ENCODE measurements at places on chromosomes 2 and 18. TPM values are rescaled to one million over a fixed set of nuclear protein-coding genes. Genes with fewer than 3 reads are reported as not detected.

DNA sequence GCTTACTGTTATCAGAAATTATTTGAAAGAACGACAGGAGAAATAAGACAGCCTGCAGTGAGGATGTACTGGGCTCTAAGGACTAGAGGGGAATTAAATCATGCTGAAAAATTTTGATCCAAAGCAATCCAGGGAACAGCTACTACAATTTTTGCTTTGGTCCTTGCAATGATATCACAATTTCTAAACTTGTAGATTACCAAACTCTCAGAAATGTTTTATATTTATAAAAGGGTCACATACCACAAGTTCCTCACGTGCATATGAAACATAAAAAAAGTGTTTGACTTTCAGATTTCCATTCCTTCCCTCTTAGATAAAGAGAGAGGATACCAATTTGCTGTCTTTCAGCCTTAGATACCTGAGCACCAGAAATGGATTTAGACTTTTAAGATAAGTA lies 261.2 kb downstream of the STK39 start:
- DNase-seq = no peak

ZNF804A gene
- total RNA-seq = 0.10 TPM

GRCh38 chr2:239880396-239880795 lies 144.7 kb downstream of the NDUFA10 start:
- DNase-seq = no peak

IL1R1 gene
- 21.5 TPM for total RNA-seq

DNA sequence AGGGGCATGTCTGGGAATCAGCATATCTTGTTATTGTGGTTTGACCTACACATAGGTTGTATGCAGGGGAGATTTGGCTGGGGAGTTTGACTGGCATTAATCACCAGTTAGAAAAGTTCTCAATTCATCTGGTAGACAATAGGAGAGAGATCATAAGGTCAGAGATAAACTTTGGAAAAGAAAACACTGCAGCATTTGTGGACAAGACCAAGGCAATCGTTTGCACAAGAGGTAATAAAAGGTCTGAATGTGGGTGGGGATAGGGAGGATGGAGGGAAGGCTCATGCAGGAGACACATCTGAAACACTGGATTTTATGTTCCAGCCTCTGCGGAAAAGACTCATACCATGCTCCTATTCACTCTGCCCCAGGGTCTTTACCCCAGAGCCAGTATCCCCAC lies 136.9 kb downstream of the MAIP1 start:
- peak; percentile 9 for DNase-seq

ZNF521 gene
- total RNA-seq = under 0.01 TPM

DNA sequence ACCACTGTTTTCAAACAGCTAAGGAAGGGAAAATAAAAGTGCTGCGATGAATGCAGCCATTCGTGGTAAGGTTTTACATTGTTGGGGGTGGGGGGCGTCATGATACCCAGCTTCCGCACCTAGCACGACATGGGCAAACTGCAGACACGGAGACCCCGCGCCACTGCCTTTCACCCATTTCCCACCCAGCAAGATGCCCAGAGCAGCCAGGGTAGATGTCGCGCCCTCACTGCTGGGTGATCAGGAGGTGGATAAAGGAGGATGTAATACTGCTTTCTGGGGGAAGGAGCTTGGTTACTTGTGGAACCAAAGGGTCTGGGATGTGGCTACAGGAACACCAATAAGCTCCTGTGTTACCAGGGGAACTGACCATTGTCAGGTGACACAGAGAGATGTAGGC lies 138.4 kb downstream of the ZNF516 start:
- no peak for DNase-seq

- peak; percentile 28 for DNase-seq
Measured at GRCh38 chr2:104702031-104702850, 151.7 kb upstream of the POU3F3 start.

YPEL5 gene
- 187 TPM for total RNA-seq

DNA sequence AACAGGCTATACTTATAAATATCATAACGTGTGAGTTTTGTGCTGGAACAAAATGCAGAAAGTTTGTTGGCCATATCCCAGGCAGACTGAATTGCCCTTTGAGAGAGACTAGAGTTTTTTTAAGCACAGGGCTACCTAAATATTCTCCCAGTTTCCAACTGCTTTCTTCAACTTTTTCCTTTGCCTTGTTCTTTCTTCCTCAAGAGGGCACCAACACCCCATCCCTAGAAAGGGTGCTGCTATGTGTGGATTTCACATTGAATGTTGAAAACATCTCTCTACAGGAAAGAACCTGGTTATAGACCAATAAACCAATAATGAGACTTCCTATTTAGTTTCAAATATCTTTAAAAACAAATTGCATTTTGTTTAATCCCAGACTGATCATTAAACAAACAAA lies 87.9 kb downstream of the ICOS start:
- peak; percentile 28 for DNase-seq

DNA sequence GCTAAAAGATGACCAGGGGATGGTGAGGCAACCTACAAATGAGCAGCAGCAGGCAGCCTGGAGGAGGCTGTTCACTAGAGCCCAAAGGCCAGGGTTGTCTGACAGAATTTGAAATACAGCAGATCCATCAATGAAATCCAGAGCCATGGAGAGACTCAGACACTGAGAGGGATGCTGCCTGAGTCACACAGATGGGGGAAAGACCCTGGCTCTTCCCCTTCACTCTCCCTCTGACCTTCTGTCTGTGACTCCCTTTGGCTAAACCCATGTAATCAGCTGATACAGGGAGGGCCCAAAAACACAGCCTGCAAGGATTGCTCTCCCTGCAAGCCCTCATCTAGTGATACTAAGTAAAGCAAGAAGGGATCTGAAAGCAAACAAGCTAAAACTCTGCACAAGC lies 166.5 kb upstream of the SPOPL start:
- DNase-seq = no peak

TDRD15 gene
- not detected for total RNA-seq

RIT2 gene
- not detected for total RNA-seq

Measured in renal cortical epithelial cell (primary cell).